CD4-positive, alpha-beta T cell treated with Interleukin-2 at 100 ng/mL for 4 hours (primary cell): ENCODE measurements at places on chromosomes 3 and 15.

- DNase-seq, result no peak
Measured at GRCh38 chr3:52210550-52211046, 12.6 kb downstream of the ALAS1 start.

DNA sequence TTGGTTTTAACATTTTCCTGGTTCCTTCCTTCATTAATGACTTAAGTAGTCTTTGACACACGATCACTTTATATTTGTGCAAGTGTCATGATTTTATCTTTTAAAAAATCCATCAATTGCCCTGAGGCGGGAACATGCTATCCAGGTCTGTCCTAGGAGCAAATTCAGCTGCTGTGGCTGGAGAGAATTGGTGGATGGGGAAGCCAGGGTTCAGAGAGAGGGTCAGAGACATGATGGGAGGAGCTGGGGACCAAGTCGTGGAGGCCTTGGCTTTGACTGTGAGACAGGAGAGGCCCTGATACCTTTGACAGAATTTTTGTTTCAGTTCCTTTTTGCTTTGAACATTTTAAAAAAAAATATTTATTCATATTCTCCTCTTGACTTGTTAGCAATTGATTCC, 89.0 kb downstream of the CHRNA7 start:
- DNase-seq, result no peak

GRCh38 chr3:50163572-50164455, 8.7 kb downstream of the SEMA3F start:
- no peak for DNase-seq

GRCh38 chr3:27289769-27290413, 79.3 kb downstream of the NEK10 start:
- no peak for DNase-seq

DNA sequence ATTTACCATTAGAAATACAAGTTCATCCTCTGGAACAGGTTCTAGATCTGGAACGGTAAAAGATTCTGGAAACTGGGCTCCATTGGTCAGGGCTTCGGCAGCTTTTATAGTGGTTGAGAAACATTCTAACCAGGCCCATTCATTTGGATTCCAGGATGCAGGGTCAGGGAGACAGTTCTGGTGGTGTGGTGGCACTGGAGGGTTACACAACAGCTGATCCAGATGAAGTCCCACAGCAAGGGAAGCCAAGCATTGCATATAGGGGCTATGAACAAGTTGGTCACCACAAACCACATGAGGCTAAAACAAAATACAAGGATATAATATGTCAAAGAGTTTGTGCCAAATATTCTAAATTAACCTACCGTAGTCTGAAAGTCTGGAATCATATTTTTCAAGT, 43.0 kb downstream of the FBXL22 start:
- DNase-seq, result no peak

DNA sequence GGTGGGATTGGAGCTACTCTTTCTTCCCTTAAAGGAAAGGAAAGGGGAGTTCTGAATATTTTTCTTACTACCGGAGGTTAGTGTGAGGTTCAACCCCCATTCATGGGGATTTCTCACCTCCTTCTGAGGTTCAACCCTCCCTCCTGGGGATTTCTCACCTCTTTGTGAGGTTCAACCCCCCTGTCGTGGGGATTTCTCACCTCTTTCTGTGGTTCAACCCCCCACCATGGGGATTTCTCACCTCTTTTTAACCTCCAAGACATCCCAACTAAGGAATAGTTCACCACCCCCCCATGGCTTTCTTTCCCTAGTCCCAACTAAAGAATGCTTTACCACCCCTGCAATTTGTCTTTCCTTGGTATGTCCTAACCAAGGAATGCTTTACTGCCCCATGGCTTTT, 520.3 kb downstream of the EDEM1 start:
- DNase-seq, result no peak
